Thoracic aorta endothelial cell (primary cell): ENCODE measurements at places on chromosomes 3 and 15. TPM values are rescaled to one million over a fixed set of nuclear protein-coding genes. Genes with fewer than 3 reads are reported as not detected.

STXBP5L gene
- not detected in 2 replicates for total RNA-seq

CHDH gene
- total RNA-seq, result under 0.01 and 1.1 TPM in 2 replicates

ITIH3 gene
- total RNA-seq, result under 0.01 TPM in 1 of 2 replicates, not detected in the other

CCDC54 gene
- total RNA-seq, result not detected in 2 replicates

SPINK8 gene
- not detected in 2 replicates for total RNA-seq

PYGO1 gene
- 3.3 and 6.3 TPM in 2 replicates for total RNA-seq

ZBTB38 gene
- total RNA-seq, result 134 and 161 TPM in 2 replicates

RLBP1 gene
- total RNA-seq, result not detected in 2 replicates

ECE2 gene
- not detected in 2 replicates for total RNA-seq

UACA gene
- 122 and 136 TPM in 2 replicates for total RNA-seq

RTP1 gene
- 0.13 TPM in 1 of 2 replicates, not detected in the other for total RNA-seq

C3orf20 gene
- total RNA-seq, result under 0.01 and 0.07 TPM in 2 replicates

GP5 gene
- total RNA-seq, result 0.14 TPM in 1 of 2 replicates, not detected in the other

TMEM202 gene
- not detected in 2 replicates for total RNA-seq

CCDC39 gene
- total RNA-seq, result 0.14 TPM in 1 of 2 replicates, not detected in the other

INSYN1 gene
- 0.13 and 0.14 TPM in 2 replicates for total RNA-seq

ZCWPW2 gene
- 0.13 and 0.50 TPM in 2 replicates for total RNA-seq

RRP9 gene
- 20.6 and 21.1 TPM in 2 replicates for total RNA-seq

ATP10A gene
- total RNA-seq, result under 0.01 TPM in 2 replicates

PBRM1 gene
- total RNA-seq, result 120 and 131 TPM in 2 replicates

HESX1 gene
- total RNA-seq, result 0.40 and 0.43 TPM in 2 replicates

MYZAP gene
- total RNA-seq, result 4.1 and 11.6 TPM in 2 replicates

LRRN1 gene
- total RNA-seq, result 0.07 TPM in 1 of 2 replicates, not detected in the other

MCF2L2 gene
- 0.53 and 0.86 TPM in 2 replicates for total RNA-seq
